ENCODE measurements at places on chromosomes 5 and 9.

- no peak for DNase-seq
Observed at GRCh38 chr5:88238732-88239131, 29.9 kb downstream of the TMEM161B start.

DNA sequence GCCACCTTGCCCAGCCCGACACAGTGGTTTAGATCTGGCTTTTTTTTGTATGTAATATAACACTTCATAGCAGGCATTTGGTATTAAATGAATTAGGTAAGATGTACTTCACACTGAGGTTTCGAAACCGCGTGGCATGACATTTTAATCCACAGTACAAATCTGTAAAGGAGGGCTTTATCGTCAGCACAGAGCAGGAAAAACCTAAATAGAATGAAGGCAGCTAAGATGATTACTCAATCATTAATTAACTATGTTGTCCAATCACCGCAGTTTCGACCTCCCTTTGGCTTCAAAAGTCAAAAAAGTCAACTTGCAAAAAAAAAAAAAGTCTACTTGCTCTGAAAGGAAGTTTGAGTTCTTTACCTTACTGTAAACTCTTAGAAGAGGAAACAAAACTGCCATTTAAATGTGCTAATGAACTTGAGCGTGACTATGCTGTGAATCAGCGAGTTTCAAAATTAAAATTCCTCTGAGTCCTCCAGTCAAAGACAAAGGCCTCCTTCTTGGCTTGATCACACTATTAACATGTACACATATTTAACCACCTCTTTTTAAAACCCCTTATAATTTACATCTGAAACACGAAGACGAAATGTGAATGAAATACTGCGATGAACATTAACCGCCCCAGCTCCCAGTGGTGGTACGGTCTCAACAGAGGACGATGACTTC lies 698 bp upstream of the SEC24A start:
- DNase-seq, result peak; percentile 8

DNA sequence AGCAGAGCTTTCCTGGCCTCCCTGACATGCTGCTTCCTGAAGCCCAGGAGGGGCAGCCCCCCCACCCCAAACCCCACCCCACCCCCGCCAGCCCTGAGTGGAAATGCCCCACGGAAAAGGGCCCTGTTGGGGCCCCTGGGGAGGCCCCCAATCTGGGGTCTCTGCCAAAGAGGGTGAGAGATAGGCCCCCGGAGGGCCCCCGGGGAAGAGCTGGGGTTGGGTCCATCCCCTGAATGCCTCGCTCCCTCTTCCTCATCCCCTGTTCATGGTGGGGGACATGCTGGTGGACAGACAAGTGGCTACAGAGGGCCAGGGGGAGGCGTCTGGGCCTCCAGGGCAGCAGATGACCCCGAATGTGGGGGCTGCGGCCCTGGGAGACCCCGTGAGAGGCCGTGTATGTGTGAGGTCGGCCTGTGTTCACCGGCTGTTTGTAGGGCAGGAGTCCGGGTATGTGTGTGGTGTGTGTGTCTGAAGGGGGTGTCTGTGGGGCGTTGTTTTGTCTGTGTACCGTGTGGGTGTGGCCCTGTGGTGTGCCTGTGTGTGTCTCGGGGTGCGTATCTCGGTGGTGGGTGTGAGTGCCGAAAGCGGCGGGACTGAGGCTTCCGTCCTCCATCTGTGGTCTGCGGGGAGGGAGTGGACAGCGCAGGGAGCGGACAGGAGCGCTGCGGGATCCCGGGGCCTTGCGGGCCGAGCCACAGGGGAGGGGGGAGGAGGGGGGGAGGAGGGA lies 11.3 kb downstream of the C9orf50 start:
- peak; percentile 37 for DNase-seq

GRCh38 chr5:77277759-77278158 lies 67.3 kb downstream of the PDE8B start:
- DNase-seq, result no peak

GRCh38 chr5:174217527-174217926 lies 172.0 kb downstream of the NSG2 start:
- no peak for DNase-seq

DNA sequence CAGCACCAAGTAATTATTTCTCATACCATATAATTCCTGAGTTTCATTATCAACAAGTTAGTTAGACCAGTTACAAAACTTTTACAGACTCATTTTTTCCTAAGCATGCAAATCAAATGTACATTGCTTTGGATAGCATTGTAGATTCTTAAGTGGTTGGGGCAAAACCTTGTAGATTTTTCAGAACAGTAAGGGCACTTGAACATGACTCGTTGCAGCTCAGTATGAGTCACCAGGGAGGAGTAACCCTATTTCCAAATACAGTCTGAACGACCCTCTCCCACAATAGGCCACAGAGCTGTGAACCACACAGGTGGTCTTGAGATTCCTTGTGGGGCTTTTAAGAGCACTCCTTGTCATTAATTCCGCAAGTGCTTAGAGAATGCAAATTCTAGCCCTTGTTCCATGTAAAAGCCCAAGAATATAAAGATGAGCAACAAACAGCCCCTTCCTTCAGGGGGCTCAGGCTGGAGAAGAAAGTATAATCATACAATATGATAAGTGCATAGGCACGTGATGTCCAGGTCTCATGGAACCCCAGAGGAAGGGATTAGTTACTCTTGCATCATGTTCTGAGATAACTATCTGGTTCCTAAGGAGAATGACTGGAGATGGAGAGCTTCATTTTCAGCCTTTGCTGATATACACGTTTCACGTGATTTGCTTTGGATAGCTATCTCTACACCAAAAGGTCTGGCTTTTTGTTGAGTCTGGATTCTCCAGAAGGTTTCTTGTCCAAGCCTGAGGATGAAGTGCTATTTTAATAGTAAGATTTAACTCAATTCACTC lies 295.7 kb downstream of the KCNN2 start:
- DNase-seq, result no peak

DNA sequence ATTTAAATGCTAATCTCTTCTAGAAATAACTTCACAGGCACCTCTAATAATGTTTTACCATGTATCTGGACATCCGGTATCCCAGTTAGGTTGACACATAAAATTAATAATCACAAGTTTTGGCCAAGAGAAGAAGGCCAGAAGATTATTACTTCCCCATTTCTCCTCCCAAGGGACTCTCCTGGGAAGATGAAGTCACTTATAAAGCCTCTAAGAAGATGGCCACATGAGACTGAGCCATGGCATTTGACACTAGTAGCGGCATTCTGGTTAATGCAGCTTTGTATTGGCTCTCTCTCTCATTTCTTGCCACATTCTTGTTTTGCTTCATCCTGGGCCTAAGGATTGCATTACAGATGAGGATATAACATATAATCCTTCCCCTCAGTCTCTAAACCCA lies 34.5 kb upstream of the RASA1 start:
- no peak for DNase-seq

GRCh38 chr5:62621280-62621679 lies 42.7 kb downstream of the LRRC70 start:
- DNase-seq, result no peak

GRCh38 chr5:176447591-176447977 lies 601 bp upstream of the FAF2 start:
- DNase-seq, result no peak

GRCh38 chr5:141623186-141623585 lies 4.4 kb upstream of the DIAPH1 start:
- DNase-seq, result no peak

DNA sequence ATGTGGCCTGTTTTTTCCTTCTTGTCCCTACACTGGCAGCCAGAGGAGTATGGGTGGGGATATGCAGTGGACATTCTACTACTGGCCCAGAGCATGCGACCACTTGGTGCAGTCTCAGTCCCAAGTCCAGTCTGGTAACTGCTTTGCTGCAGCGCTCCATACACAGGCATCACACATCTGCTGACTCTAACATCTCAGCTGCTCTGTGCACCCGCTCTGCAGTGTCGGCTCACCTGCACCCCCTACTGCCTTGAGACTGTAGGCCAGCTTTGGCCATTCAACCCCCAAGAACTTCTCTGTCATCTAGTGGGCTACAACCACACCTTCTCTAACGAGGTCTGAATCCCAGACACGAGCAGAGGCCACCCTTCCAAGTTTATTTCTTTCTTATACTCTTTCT lies 46.4 kb upstream of the SLCO6A1 start:
- DNase-seq, result no peak

- DNase-seq, result no peak
Observed at GRCh38 chr9:34337403-34337802, 8.0 kb downstream of the NUDT2 start.

- DNase-seq, result no peak
Observed at GRCh38 chr9:133700819-133701320, 37.3 kb downstream of the SARDH start.

GRCh38 chr5:157961896-157962590 lies 103.1 kb upstream of the CLINT1 start:
- DNase-seq, result no peak
